ENCODE measurements at places on chromosomes 5 and 9.

- no peak for DNase-seq
Measured at GRCh38 chr5:159905496-159905895, 10.8 kb upstream of the ADRA1B start.

DNA sequence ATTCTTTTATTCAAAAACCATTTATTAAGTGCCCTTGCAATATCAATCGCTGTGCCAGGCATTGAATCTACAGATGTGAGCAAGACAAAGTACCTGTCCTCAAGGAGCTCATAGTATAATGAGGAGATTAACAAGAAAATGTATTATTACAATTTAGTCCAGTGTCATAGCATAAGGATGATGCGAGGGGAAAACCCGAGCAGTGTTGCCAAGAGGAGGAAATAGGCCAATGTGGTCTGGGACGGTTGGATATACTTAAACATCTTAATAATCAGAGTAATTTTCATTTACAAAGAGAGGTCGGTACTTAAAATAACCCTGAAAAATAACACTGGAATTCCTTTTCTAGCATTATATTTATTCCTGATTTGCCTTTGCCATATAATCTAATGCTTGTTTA, 18.5 kb downstream of the CD274 start:
- DNase-seq = no peak

- no peak for DNase-seq
Measured at GRCh38 chr9:3001311-3001710, 157.4 kb upstream of the PUM3 start.

- DNase-seq = no peak
Measured at GRCh38 chr5:178695556-178695955, 34.9 kb downstream of the ZNF354A start.

- DNase-seq = peak; percentile 86
Measured at GRCh38 chr9:127224178-127224882, 40.2 kb upstream of the GARNL3 start.

- DNase-seq = no peak
Measured at GRCh38 chr5:137572042-137572695, 73.0 kb upstream of the SPOCK1 start.
